ENCODE measurements at places on chromosomes 3 and 15.

GRCh38 chr3:141112686-141113297, 61.6 kb downstream of the SPSB4 start:
- no peak overlapping the region for H3K4me3 ChIP-seq
- no peak overlapping the region for H3K27ac ChIP-seq
- peak; percentile 7 for DNase-seq
- H3K36me3 ChIP-seq: no peaks in the 10 kb centered on the region
- H3K4me1 ChIP-seq: peaks cover 16% of the 10 kb centered on the region
- no peaks in the 10 kb centered on the region for H3K27me3 ChIP-seq

GRCh38 chr3:55947406-55947805, 460.3 kb upstream of the WNT5A start:
- no peak overlapping the region for H3K4me3 ChIP-seq
- H3K4me1 ChIP-seq: no peaks in the 10 kb centered on the region
- DNase-seq: no peak
- H3K27ac ChIP-seq: no peak overlapping the region

- H3K4me1 ChIP-seq: peaks cover 10% of the 10 kb centered on the region
- no peak overlapping the region for H3K27ac ChIP-seq
- no peak overlapping the region for H3K4me3 ChIP-seq
- H3K27me3 ChIP-seq: no peaks in the 10 kb centered on the region
- no peak for DNase-seq
These were observed 257.1 kb upstream of the TRIM42 start for GRCh38 chr3:140420621-140421357.

GRCh38 chr3:123423031-123423430, 25.9 kb downstream of the ADCY5 start:
- H3K27me3 ChIP-seq: no peaks in the 10 kb centered on the region
- H3K4me1 ChIP-seq: no peaks in the 10 kb centered on the region
- no peak overlapping the region for H3K4me3 ChIP-seq
- H3K36me3 ChIP-seq: no peaks in the 10 kb centered on the region
- DNase-seq: no peak
- H3K27ac ChIP-seq: no peak overlapping the region

DNA sequence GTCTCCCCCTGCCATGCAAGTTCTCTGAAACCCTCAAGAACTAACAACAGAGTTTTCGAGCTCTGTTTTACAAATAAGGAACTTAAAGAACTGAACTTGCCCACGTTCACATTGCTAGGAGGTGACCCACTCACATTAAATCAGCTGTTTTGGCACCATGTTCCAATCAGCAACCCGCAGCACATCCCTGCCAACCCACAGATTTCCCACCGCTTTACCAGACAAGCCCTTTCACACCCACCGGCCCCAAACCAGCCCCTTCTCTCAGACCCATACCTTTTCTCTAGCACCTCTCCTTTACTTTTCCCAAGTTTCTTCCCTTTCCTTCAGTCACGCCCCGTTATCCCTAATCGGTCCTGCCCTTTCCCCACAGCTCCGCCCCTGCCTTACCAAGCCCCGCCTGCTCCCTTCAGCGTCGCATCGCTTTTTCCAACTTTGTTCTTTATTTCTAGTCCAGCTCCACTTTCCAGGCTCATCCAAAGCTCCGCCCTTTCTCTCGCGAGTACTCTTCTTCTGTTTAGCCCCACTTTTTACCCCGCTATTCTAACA, 804 bp upstream of the BRPF1 start:
- DNase-seq: no peak
- no peaks in the 10 kb centered on the region for H3K36me3 ChIP-seq

GRCh38 chr3:78221300-78221699, 1181.4 kb downstream of the ROBO2 start:
- H3K4me3 ChIP-seq: no peak overlapping the region
- H3K27me3 ChIP-seq: no peaks in the 10 kb centered on the region
- no peaks in the 10 kb centered on the region for H3K4me1 ChIP-seq
- no peak for DNase-seq
- no peaks in the 10 kb centered on the region for H3K36me3 ChIP-seq
- no peak overlapping the region for H3K27ac ChIP-seq

- no peaks in the 10 kb centered on the region for H3K27me3 ChIP-seq
- no peak for DNase-seq
- no peak overlapping the region for H3K4me3 ChIP-seq
- H3K36me3 ChIP-seq: no peaks in the 10 kb centered on the region
- no peak overlapping the region for H3K27ac ChIP-seq
These were observed 601.0 kb downstream of the MECOM start for GRCh38 chr3:169062501-169062900.

DNA sequence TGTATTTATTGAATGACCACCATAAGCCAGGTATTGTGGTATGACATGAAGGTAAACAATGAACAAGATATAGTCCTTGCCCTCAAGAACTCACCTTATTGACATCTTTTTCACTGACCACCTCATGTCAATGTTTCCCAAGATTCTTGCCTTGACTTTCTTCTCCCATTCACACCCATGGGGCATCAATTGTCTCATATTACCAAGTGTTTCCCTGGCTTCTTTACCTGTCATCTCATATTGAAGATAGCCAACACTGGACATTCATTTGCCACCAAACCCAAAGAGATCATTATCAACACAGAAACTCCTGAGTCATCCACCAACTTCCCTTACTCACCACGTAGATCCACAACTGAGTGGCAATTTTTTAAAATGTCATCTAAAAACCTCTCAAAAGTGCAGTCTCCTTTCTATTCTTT, 2.2 kb downstream of the EFHB start:
- no peak for DNase-seq
- no peaks in the 10 kb centered on the region for H3K27me3 ChIP-seq
- no peaks in the 10 kb centered on the region for H3K4me1 ChIP-seq
- H3K4me3 ChIP-seq: no peak overlapping the region
- no peaks in the 10 kb centered on the region for H3K36me3 ChIP-seq

DNA sequence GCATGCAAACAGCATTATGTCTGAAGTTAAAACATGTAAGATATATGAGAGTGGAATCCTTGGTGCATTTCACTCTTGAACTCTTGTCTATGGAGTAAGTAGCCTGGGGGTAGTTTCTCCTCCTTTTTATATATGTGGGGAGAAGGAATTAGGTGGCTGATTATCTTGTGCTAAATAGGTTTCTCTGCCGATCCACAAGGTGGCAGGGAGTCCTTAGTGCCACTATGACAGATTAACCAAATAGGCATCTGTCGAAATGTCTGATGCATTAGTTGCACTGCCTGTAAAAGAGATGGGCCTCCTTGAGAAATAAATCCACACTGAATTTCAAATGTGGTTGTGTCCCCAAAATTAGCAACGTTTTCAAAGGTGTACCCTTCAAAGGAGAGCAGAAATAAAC, 170.1 kb downstream of the CNTN4 start:
- H3K27me3 ChIP-seq: no peaks in the 10 kb centered on the region
- H3K27ac ChIP-seq: no peak overlapping the region
- no peaks in the 10 kb centered on the region for H3K4me1 ChIP-seq

- peak overlapping the region; percentile 57 for H3K4me3 ChIP-seq
- H3K27me3 ChIP-seq: no peaks in the 10 kb centered on the region
- H3K36me3 ChIP-seq: no peaks in the 10 kb centered on the region
- peaks cover 10% of the 10 kb centered on the region for H3K4me1 ChIP-seq
These were observed 633 bp downstream of the THPO start for GRCh38 chr3:184377374-184377773.

DNA sequence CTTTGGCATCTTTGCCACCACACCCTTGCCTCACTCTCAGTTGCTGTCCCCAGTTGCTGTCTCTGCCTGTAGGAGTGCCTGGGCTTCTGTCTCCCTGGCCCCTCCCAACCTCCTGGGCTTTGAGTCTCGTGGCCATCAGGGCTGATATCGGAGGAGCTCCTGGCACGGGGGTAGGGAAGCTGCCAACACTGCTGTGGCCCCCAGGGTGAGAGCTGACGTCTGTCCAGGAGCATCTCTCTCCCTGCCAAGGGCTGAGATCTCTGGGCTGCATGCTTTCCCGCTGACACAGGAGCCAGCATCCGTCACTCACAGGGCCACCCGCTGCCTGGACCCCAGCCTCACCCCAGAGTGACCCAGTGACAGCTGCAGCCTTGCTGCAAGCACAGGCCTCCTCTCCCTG, 47.4 kb downstream of the EXOG start:
- H3K27ac ChIP-seq: peak overlapping the region; percentile 85
- no peak overlapping the region for H3K4me3 ChIP-seq
- peaks cover 25% of the 10 kb centered on the region for H3K4me1 ChIP-seq
- H3K27me3 ChIP-seq: no peaks in the 10 kb centered on the region
- H3K36me3 ChIP-seq: no peaks in the 10 kb centered on the region

GRCh38 chr3:152260529-152260928, 8.2 kb upstream of the MBNL1 start:
- no peak for DNase-seq
- no peak overlapping the region for H3K4me3 ChIP-seq
- H3K36me3 ChIP-seq: no peaks in the 10 kb centered on the region
- no peak overlapping the region for H3K27ac ChIP-seq
- no peaks in the 10 kb centered on the region for H3K27me3 ChIP-seq
- H3K4me1 ChIP-seq: peaks cover 24% of the 10 kb centered on the region

DNA sequence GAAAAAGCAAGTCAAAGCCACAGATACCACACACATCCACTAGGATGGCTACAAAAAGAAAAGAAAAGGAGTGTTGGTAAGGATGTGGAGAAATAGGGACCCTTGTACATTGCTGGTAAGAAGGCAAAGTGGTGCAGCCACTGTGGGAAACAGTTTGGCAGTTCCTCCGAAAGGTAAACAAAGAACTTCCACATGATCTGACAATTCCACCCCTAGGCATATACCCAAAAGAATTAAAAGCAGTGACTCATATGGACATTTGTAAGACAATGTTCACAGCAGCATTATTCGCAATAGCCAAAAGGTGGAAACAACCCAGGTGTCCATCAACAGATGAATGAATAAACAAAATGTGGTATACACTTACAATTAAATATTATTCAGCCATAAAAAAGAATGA, 22.2 kb upstream of the GMPPB start:
- peaks cover 49% of the 10 kb centered on the region for H3K36me3 ChIP-seq
- no peaks in the 10 kb centered on the region for H3K4me1 ChIP-seq
- no peak for DNase-seq
- no peaks in the 10 kb centered on the region for H3K27me3 ChIP-seq

DNA sequence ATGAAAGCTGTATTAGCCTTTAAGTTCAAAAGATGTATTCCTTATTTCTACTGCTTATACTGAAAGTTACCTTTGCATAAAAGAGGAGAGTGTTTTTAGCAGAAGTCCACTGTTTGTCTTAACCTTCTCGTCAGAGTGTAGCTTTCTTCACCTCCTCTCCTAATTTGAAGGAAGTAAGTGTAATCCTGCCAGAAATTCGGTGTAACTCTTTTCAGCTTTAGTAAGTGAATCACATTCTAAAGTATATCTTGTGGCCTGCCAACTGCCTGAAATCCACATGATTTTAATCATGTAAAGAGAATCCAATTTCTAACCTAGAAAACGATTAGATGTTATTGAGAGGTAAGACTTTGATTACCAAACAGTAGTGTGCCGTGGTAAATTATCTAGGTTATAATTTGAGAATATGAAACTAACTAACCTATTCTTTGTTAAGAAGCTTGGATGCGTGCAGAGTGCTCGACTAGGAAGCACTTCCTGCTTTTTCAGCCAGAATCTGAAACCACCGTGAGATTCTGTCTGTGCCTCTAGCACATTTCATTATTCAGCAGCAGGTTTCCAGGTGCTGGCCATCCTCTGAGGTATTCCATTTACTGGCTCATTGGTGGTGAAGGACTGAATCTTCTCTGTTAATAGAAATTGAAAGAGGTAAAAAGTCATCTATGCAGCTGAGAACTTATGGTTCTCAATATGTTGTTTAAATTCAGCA, 7.5 kb downstream of the GYG1 start:
- no peak overlapping the region for H3K4me3 ChIP-seq
- H3K36me3 ChIP-seq: peaks cover 3% of the 10 kb centered on the region
- no peak for DNase-seq
- peaks cover 81% of the 10 kb centered on the region for H3K4me1 ChIP-seq

GRCh38 chr3:100260081-100260684, 609 bp upstream of the TBC1D23 start:
- peak overlapping the region; percentile 99 for H3K27ac ChIP-seq
- DNase-seq: peak; percentile 81
- H3K36me3 ChIP-seq: no peaks in the 10 kb centered on the region
- H3K4me1 ChIP-seq: peaks cover 58% of the 10 kb centered on the region
- peak overlapping the region; percentile 94 for H3K4me3 ChIP-seq
